Fibroblast of the aortic adventitia (primary cell): ENCODE measurements at places on chromosomes 5 and 9. TPM values are rescaled to one million over a fixed set of nuclear protein-coding genes. Genes with fewer than 3 reads are reported as not detected.

GRCh38 chr5:27705661-27706060 is 667.3 kb upstream of the CDH9 start:
- no peak for DNase-seq

- no peak for DNase-seq
These were observed 13.6 kb upstream of the HAVCR1 start for GRCh38 chr5:157072508-157072907.

Gene SHISAL2B
- not detected in 2 replicates for total RNA-seq

Gene GPR21
- total RNA-seq, result 1.9 TPM in 1 of 2 replicates, not detected in the other

Gene MLANA
- not detected in 2 replicates for total RNA-seq
